ENCODE measurements at places on chromosomes 6 and 20. TPM values are rescaled to one million over a fixed set of nuclear protein-coding genes. Genes with fewer than 3 reads are reported as not detected.

The PRSS16 gene
- total RNA-seq: 3.2 TPM

The OXT gene
- total RNA-seq: not detected

The BCAS4 gene
- total RNA-seq: 5.7 TPM

The OPN5 gene
- total RNA-seq: 0.12 TPM

- DNase-seq: peak; percentile 32
Measured at GRCh38 chr6:39565956-39566355, 159.3 kb downstream of the KIF6 start.

GRCh38 chr20:42095221-42095620 lies 477.0 kb upstream of the CHD6 start:
- no peak for DNase-seq

GRCh38 chr6:149242883-149243282 lies 74.6 kb upstream of the TAB2 start:
- no peak for DNase-seq
